ENCODE measurements at places on chromosomes 3 and 15.

DNA sequence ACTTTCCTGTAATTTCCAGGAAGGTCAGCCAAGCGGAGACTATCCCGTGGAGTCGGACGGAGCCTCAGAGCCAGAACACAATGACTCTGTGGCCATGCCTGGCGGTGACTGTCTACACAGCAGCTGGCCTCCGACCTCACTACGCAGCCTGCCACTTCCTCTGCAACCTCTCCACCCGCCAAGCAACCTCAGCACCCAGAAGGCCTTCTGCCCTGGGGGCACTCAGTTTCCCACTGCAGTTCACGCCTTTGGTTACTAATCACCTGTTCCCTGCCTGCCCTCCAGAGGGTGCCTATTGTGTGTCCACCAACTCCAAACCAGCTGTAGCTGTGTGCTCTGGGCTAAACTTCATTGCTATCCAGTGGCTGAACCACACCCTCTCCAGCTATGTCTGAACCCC lies 44.0 kb downstream of the TM2D3 start:
- DNase-seq, result peak; percentile 37

- no peak for DNase-seq
Measured at GRCh38 chr15:44527241-44527640, 9.7 kb upstream of the EIF3J start.

- DNase-seq, result no peak
Measured at GRCh38 chr3:127748754-127749327, 73.5 kb downstream of the MGLL start.

GRCh38 chr15:49235446-49236124 lies 65.5 kb downstream of the GALK2 start:
- peak; percentile 37 for DNase-seq

- DNase-seq, result no peak
Measured at GRCh38 chr3:114112696-114113095, 56.2 kb downstream of the QTRT2 start.

DNA sequence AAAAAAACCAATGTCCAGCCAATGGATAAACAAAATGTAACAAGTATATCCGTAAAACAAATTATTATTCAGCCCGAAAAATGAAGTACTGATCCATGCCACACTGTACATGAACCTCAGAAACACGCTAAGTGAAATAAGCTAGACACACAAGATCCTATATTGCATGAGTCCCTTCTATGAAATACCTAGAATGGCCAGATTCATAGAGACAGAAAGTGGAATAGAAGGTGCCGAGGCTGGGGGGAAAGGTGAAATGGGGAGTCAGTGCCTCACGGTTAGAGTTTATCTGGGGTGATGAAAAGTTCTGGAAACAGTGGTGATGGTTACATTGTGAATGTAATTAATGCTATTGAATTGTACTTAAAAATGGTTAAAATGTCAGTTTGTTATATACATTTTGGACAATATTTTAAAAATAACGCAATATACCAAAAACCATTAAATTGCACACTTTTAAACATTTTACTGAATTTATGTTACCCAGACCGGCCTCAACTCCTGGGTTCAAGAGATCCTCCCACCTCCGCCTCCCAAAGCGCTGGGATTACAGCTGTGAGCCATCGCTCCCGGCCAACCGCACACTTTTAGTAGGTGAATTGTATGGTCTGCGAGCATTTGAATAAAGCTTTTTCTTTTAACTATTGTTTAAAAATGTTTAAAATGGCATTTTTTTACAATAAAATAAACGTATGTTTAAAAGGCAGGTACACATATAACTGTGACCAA lies 2.1 kb downstream of the RNF168 start:
- DNase-seq, result peak; percentile 37

DNA sequence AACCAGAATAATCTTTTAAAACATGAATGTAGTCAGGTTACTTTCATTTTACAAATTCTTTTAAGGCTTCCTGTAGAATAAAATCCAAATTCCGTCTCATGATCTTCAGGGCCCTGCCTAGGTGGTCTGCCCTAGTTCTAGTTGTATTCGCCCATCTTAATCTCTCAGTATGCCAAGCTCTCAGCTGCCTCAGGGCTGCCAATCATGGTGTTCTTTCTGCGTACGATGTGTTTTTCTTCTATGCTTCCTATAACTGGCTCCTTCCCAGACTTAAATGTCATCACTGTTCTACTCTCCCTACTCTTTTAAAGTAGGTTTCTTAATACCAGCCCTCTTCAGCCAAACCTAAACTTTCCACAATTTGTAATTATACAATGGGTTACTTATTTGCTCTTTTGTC lies 107.4 kb downstream of the GREM1 start:
- DNase-seq, result no peak

Measured in NCI-H146 (cell line).